HTR-8/SVneo (cell line): ENCODE measurements at places on chromosomes 2 and 18.
A peak's percentile ranks its signal among the peaks of the same experiment; 100 is the strongest.

GRCh38 chr2:12819721-12820120, 103.0 kb downstream of the TRIB2 start:
- no peak for DNase-seq

DNA sequence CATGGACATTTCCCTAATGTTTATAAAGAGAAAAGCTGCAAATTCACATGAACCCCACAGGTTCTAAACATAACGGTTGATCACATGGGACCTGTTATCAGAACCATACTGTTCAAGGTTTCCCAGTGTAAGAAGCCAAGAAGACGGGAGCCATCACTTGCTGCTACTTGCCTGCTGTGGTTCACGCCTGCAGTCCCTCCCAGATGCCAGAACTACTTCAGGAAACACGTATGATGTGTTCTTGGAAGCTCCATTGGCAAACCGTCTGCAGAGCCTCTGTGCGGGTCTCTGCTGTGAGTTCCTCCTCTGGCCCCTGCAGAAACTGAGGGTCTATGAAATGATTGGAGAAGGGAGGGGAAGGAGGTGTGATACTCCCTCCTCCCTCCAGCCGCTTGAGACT, 75.2 kb downstream of the CABLES1 start:
- DNase-seq, result no peak

DNA sequence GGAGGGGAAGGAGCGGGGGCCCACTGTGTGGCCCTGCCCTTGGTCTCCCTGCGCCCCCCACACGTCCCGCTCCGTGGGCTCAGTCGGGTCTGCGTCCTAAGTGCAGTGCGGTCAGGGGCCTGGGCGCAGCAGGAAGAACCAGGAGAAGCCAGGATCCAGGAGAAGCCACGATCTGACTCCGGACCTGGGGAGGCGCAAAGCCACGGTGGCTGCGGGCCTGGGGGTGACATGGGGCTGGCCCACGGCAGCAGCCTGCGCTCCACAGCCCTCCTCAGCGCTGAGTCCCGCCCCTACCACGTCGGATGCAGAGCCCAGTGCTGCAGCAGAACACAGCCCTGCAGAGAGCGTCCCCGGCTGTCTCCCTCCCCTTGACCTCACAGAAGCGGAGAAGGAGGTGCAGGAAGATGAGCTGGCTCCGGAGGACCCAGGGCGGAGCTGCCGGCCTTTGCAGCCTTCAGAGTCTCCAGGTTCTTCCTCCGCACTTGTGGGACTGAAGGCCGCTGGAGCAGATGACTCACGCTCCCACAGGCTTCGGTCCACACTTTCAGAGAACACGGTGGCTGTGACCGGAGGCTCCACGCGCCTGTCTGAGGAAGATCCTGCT, 589.2 kb upstream of the SALL3 start:
- DNase-seq, result no peak

DNA sequence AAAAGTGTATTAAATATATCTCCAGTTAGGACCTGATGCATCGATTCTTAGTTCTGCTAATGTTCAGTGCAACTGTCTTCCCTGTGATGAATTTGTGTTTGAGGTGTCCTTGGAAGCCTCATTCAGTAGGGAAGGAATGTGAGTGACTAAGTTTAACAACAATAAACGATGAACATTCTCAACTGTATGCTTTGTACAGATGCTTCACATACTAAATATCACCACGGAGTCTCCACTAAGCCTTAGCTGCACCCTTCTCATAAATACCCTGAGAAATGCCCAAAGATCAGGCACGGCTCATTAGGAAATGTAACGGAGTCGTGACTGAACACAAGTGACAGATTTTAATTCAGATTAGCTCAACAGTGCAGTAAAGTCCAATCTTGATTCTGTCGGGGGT, 24.4 kb upstream of the AGFG1 start:
- DNase-seq, result peak; percentile 38

DNA sequence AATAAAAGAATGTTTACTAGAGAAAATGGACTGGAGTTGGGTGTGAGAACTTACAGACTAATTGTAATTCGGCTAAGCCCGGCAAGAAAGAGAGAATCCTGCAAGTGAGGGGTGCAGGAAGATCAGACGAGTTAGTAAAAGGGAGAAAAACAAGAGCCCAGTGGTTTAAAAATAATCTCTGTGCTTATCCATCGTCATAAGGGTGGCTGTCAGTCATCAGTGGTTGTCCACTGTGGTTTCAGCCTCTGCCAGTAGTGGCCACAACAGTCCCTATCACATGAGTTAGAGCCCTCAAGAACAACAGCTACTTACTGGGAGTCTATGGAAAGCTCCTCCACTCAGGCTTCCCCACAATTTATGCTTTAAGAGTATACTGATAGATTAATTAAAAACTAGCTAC, 239.8 kb downstream of the SETBP1 start:
- DNase-seq, result no peak

GRCh38 chr2:132849118-132849517, 179.1 kb upstream of the LYPD1 start:
- no peak for DNase-seq

GRCh38 chr2:201532686-201533304, 81.3 kb downstream of the STRADB start:
- peak; percentile 26 for DNase-seq

GRCh38 chr2:219017201-219017931, 23.9 kb downstream of the CFAP65 start:
- DNase-seq, result no peak

GRCh38 chr2:31363956-31364750, 50.4 kb downstream of the XDH start:
- DNase-seq, result no peak

- no peak for DNase-seq
Measured at GRCh38 chr2:236968101-236968879, 117.4 kb upstream of the COPS8 start.

DNA sequence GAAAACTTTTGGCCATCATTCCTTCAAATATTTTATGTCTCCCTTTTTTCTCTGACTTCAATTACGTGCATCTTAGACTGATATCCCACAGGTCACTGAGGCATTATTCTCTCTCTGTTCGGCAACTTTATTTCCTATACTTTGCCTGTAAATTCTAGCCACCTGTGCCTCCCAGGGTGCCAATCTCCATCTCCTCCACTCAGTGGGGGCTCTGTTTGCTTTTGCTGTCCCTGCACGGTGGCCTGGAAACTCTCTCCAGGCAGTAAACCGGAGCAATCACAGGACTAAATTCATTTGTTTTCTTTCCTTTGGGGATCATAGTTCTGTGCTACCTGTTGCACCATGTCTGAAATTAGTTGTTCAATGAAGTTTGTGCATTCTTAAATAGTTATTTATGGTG, 9.6 kb upstream of the MTLN start:
- DNase-seq, result no peak

GRCh38 chr2:63719052-63719451, 122.6 kb upstream of the UGP2 start:
- DNase-seq, result no peak

DNA sequence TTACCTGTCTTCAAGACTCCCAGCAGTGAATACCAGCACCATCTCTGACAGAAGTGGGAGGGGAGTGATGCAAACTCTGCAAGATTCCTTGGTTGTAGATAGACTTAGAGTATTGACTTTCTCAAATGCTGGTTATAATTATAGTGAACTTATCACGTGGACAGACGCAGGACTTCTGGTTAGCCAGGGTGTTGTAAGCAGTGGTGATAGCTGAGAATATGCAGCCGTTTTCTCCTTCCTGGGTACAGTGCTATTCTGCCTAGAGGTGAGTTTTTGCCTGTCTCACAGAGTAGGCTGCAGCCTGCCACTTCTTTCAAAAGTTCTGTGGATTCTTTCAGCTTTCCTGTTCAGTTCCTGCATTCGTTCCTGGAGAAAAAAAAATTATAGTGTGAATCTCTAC, 733 bp upstream of the CXCR2 start:
- no peak for DNase-seq

DNA sequence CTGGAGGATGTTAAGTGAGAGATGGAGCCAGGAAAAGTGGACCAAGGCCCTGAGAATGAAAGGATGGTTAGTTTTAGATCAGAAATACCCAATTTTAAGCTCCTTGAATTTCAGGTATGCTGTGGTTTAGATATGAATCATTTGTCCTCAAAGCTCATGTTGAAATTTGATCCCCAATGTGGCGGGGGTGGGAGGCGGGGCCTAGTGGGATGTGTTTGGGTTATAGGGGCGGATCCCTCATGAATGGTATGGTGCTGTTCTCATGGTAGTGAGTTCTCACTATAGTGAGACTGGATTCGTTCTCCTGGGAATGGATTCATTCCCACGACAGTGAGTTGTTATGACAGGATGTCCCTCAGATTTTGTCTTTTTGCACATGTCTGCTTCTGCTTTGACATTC, 11.4 kb downstream of the MYO5B start:
- no peak for DNase-seq

- DNase-seq, result no peak
Measured at GRCh38 chr18:79100944-79101343, 31.8 kb downstream of the ATP9B start.
